ENCODE measurements at places on chromosomes 11 and 22.

DNA sequence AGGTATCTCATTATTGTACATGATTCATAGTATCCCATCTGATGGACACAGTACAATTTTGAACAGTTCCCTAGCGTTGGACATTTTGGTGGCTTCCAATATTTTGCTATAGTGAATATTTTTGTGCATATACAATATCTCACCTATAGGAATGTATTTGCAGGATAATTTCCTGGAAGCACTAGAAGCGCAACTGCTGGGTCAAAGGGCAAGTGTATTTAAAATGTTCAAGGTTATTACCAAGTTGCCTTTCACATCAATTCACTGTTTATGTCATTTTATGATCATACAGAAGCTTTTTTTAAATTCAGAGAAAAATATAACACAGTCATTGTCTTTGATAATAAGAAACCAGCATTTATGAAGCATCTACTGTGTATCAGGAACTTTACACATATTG, 19.1 kb upstream of the RPS3 start:
- DNase-seq, result no peak

DNA sequence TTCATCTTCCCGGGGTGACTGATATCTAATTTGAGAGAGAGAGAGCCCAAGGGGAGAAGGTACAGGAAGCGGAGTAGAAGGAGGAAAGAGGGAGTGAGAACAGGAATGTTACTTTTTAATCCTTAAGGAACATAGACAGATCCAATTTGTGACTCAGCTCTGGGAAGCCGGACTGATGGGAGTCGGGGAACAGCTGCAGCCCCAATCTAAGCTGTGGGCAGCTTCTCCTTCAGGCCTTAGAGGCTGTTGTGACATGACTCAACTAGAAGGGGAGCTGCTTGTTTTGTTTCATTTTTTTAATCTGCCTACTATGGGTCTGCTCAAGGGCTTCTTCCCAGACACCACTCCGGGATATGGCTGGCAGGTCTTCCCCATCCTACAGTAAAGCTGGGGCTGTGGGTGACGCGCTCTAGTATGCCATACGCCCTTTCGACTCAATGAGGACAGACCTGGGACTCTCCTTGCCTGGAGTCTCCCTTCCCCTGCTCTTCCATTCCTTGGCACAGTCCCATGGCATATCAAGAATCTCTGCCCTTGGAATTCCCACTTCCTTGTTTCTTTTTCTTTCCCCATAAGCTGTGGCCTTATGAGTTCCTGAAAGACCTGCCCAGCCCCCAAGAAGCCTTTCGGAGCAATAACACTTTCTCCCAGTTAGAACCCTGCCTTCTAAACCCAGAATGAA, 103.3 kb upstream of the AKIP1 start:
- no peak for DNase-seq

GRCh38 chr22:45529971-45530575, 27.4 kb downstream of the FBLN1 start:
- no peak for DNase-seq

DNA sequence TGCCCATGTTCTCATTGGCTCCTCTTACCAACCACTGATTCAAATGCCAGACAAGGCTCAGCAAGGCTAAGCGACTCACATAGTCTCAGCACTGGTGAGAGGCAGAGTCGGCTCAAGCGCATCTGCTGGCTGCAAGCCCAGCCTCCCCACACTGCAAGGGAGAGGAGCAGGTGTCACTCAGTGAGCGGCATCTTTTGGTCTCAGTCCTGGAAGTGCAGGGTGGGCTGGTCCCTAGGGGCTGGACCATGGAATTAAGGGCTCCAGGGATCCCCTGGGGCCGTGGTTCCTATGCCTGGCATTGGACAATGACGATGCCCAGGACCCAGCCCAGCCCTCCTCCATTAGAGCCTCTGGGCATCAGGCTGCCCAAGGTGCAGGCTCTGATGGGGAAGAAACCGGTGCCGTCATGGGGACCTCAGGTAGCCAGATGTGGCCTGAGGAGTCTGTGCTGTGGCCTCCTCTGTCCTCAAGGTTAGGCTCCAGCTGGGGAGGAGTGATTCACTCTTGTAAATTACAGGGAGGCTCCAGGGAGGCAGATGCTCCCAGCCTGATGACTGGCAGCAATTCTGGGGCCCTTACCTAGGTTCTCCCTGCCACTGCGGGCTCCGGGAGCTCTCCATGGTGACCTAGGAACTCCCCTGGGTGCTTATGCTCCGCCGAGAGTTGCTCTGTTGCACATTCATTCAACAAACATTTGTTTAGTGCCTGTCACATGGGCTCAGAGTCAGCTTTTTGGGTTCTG, 28.0 kb downstream of the FADS2 start:
- DNase-seq, result no peak
